ENCODE measurements at places on chromosomes 4 and X.

GRCh38 chrX:48540028-48540375, 488 bp downstream of the TBC1D25 start:
- peak; percentile 53 for DNase-seq

DNA sequence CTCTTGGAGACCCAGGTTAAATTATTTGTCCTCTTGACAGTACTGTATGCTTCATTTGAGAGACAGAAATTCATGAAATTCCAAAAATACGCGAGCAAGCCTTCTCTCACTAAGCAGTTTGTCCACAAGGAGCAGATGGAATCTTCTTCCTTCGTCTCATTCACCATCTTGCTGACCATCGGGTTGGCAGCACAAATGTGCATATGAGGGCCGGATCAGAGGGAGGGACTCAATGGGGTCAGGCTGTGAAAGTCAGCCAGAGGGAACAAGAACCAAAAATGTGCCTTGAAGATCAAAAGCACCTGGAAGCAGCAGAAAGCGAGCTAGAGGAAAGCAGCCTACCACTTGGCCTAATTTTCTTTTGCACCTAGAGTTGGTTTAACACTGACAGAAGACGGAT, 16.4 kb downstream of the NHSL2 start:
- no peak for DNase-seq

- no peak for DNase-seq
Measured at GRCh38 chrX:56572975-56573374, 9.5 kb downstream of the UBQLN2 start.

GRCh38 chr4:141739636-141740035, 103.3 kb downstream of the IL15 start:
- DNase-seq: no peak

DNA sequence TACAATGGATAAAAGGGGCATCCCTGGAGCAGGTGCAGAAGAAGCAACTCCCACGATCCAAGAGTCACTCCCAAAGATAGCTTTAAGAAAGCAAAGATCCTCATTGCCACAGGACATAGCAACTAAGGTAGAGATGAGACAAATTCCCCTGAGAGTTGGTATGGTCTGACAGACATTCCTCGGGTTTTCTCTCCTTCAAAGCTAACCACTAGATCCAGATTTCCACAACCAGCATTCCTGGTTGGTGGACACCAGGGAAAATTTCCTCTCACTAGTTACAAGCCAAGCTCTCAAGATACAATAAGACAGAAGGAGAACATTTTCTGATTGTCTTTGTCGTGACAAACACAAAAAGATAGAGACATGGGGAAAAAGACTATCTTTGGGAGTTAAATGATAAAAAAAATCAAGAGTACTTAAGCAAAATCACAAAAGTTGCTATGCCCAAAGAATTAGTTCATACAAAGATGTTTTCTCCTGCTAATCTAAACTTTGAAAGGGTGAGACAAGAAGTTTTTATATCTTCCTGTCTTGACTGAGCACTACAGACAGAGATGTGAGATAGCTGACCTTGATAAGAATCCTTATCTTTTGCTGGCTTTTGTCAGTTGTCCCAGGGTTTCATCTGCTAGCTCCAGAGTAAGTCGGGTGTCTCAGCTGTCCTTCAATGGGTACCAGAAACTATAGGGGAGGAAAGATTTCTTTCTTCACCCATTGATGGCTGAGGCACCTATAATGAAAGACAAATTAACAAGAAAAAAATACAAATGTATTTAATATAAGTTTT, 200.5 kb downstream of the CENPC start:
- DNase-seq: no peak

DNA sequence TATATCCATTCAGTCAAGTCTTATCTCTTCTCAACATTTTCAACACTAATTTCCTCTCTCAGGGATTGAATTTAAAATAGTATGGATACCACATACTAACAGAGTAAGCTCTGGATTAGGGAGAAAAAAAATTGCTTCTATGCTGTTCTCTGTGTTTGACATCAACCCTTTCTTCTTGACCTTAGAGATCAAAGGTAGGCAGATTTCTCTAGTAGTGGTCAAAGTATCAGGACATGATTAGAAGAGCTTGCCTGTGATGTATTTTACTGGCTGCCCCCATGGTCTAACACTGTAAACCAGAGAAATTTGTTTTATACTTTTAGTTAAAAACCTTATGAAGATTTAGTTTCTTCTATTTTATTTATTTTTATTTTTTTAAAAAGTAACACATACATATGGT, 8.3 kb downstream of the ADH6 start:
- no peak for DNase-seq

GRCh38 chrX:96997196-96997595, 113.5 kb downstream of the RPA4 start:
- DNase-seq: no peak

DNA sequence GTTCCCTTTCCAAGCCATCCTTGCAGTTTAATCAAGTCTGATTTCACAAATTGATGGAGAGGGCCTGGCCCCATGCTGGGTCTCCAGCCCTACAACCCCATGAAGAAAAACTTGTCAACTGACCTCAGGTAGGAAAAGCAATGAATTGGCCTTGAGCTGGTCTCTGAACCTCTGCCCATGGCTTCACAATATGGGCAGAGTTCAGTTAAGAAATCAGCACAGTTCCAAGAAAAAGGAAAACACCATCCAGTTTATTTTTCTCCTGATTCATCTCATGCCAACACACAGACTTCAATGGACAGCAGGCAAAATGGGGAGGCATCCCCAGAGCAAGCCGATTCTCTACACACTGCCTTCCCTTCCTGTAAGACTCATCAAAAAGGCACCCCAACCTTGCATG, 3.3 kb downstream of the RIPPLY1 start:
- no peak for DNase-seq

DNA sequence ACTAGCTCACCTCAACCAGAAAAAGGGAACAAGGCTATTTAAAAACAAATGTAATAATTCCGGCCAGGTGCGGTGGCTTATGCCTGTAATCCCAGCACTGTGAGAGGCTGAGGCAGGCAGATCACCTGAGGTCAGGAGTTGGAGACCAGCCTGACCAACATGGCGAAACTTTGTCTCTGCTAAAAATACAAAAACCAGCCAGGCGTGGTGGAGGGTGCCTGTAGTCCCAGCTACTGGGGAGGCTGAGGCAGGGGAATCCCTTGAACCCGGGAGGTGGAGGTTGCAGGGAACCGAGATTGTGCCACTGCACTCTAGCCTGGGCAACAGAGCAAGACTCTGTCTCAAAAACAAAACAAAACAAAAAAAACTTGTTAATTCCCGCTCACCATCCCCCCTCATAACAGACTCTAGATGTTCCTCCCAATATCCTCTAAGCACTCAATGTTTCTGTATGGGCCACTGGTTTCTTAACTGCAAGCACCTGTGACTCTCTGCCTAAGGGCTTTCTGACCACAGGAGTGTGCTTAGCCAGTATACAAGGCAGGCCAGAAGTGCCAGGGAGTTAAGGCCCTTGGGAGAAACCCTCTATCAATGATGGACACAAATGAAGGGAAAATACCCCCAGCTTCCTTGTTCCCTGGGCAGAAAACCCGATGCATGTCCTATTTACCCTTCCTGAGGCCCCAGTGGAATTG, 21.0 kb upstream of the THOC2 start:
- DNase-seq: no peak

DNA sequence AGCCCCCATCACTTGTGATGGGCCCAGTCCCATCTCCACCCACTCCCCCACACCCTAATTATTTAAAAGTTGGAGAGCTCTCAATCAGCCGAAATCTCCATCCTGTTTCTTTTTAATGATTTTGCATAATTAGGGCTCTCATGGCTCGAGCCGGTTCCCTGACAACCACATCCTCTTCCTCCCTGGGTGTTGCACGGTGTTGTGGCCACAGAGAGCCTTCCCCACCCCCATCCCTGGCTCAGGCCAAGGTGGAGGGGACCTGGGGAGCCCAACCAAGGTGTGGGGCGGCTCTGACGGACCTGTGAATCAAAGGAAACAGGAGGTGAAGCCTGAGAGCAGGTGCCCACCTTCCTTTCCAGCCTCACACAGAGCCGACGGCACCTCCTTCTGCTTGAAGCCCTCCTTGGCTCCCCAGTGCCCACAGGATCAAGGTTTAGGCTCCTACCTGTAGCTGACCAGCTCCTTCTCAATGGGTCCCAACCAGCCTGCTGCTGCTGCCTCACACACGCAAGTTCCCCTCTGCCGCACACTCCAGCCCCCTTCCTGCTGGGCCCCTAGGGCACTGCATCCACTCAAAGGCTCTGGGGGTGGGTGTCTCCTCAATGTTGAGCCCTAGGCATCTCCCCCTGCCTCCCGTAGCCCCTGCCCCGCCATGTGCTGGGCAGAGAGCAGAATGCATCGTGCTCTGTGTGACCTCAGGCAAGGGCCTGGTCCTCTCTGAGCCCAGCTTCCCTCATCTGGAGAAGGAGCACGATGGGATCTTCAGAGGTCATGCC, 68.7 kb downstream of the WFS1 start:
- no peak for DNase-seq
